ENCODE measurements at places on chromosomes 4 and X. TPM values are rescaled to one million over a fixed set of nuclear protein-coding genes. Genes with fewer than 3 reads are reported as not detected.

SORCS2 gene
- 0.38 TPM for total RNA-seq

CLDN22 gene
- not detected for total RNA-seq

MECP2 gene
- total RNA-seq = 31.0 TPM

C1QTNF7 gene
- total RNA-seq = 2.3 TPM

DIPK2B gene
- 14.9 TPM for total RNA-seq

GLUD2 gene
- 0.42 TPM for total RNA-seq

EFHC2 gene
- total RNA-seq = not detected

USP26 gene
- total RNA-seq = not detected

ADH1A gene
- total RNA-seq = 0.36 TPM

TEX13C gene
- not detected for total RNA-seq

ADGRG2 gene
- not detected for total RNA-seq

UBA6 gene
- total RNA-seq = 12.0 TPM

ASB5 gene
- 360 TPM for total RNA-seq

CT55 gene
- total RNA-seq = not detected

FOXP3 gene
- not detected for total RNA-seq

METTL14 gene
- 21.6 TPM for total RNA-seq

NMU gene
- not detected for total RNA-seq

GUCY1A1 gene
- total RNA-seq = 7.2 TPM

PRDM8 gene
- total RNA-seq = 0.69 TPM

RBMXL3 gene
- total RNA-seq = not detected

GPR173 gene
- 0.34 TPM for total RNA-seq

RELL1 gene
- 26.1 TPM for total RNA-seq

H2BW1 gene
- not detected for total RNA-seq

DNA sequence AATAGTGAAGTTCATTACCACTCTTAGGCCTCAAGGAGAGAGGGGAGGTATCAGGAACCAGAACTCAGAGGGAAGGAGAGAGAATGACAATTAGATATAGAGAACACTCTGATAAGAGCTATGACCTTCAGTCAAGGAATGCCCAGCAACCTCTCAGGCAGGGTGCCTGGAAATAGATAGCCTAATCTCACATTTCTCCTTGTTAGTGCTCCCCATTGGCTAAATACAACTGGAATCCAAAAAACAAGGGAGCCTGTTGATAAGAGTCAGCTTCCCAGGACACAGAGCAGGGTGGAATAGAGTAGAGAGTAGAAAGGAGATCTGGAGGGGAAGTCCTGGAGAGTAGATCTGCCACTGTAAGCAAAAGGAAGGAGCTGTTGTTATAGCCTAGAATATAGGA lies 62.1 kb downstream of the DCX start:
- no peak for DNase-seq

GRCh38 chr4:75723163-75724065 lies 963 bp upstream of the USO1 start:
- no peak for DNase-seq

DNA sequence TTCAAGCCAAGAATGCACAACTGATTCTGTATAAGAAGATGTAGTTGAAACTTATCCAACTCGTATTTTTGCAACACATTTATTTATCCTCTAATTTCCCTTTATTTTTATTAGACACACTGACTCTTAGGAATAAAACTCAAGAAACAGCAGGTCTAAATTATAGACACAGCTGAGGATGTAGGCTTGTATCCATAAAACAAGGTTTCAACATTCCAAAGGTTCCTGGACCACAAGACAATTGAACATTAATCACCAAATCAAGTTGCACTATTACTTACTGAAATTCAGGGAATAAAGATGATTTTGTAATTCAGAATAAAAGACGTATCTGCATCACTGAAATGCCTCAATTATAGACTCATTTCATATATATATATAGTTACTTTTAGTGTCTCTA lies 683.5 kb upstream of the GRIA3 start:
- DNase-seq = no peak

DNA sequence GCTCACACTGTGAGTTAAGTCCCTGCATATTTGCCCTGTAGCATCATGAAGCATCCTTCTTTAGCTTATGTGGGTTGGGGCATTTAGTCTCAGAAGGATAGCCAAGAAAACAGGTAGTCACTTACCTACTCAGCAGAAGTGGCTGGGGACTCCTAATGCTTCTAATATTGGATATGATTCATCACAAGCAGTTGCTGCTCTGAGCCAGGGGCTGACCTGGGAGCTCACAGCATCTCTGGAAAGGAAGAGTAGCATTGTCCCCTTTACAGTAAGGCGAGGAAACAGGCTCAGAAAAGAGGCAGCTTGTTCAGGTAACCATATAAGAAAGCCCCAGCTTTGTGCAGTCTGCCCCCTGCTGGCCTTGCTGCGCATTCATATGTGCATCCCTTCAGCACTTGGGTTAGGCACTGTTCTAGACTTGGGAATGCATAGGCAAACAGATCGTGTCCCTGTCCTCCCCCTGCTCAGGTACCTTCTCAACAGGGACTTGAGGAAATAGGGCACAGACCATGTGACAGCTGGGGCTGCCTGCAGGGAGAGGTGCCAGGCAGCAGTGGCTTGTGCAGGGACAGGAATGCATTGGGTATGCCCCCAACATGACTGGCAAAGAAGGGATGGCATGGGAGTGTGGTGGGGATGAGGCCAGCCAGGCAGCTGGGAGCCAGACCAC lies 35.7 kb upstream of the TBC1D14 start:
- peak; percentile 70 for DNase-seq

- no peak for DNase-seq
Observed at GRCh38 chr4:78876568-78877320, 62.5 kb downstream of the PAQR3 start.

GRCh38 chr4:153778383-153778782 lies 10.5 kb downstream of the SFRP2 start:
- DNase-seq = no peak

DNA sequence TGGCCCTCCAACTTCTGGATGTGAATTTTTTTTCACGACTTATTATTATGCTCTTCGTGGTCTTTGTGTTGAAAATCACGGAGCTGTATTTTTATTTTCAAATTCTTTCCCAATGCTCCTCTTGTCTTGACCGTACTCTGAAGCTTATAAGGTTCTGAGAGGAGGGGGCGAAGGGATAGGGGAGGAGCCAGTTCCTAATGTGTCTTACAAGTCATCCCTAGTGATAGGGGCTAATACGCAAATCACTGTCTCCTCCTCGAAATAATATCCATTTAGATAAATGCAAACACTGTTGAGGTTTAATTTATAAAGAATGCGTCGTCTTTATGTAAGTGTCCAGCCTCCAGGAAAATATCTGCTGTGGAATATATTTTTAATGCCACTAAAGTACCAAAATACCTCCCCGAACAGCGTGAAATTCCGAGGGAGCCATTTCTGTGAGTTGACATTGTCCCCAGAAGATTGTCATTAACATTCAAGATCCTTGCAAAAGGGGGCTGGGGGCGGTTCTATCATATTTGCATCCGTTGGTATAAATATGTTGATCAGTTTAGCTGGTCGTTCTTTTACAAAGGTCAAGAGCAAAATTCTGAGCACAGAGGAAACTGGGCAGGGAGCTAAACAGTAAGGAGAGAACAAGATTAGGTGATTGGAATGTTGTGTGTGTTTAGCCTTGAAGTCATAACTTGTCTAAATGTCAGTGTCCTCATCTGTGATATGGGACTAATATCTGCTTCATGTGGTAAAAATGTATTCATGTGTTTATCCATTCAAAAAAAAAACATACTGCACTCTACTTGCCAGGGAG lies 3.7 kb upstream of the FAT1 start:
- DNase-seq = no peak

DNA sequence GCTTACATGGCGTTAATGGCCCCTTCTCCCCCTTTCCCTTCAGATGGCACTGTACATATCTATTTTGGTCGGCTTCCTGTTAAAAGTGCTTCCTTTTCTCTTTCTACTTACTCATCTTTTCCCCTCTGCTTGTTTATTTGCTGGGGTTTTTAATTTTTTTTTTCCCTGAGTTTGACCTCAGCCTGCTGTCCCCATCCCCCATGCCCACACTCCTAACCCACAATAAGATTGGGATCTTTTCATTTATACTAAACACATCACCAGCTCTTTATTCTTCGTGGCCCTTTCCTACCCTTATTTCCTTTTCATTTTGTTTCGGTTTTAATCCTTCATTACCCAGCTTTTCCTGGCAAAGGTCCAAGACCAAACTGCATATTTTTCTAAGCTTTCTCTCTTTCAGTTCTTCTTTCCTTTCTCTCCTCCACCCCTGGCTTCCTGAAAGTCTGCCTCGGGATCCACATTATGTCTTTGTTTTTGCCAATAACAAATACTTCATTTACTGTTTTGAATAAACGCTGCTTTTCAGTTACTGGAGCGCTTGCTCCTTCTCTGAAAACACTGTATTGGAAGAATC lies 152.0 kb upstream of the USP9X start:
- DNase-seq = no peak

DNA sequence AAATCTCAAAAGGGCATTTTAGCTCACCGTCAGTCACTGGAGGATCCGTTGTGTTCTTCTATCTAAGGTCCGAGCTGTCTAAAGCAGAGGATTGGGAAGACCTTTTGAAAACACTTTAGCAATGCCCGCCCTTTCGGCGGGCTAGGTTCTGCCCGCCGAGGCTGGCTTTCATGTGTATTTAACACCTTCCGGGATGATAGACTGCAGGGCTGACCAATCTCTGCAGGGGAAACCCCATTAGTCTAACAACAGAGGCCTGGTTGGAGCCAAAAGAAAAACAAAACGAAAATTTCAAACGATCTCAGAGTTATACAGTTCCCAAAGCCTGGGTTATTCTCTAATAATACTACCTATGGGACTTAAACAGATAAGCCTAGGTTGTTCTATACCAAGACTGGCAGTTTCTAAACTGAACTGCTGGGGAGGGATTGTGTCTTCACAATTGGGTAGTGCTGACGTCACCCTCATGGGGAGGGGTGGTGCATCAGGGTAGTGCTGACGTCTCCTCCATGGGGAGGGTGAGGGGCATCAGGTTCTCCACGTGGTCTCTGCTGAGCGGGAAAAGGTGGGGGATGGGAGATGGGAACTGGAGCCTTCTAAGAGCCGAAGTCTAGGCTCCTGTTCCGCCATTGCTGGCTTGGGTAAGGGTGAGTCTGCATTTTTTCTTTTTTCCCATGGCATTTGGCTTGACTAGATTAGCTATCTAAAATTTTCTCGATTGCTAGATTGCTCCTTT lies 14.8 kb upstream of the CUL4B start:
- no peak for DNase-seq

GRCh38 chr4:76374798-76375197 lies 46.1 kb downstream of the CCDC158 start:
- DNase-seq = no peak

GRCh38 chr4:8346838-8347605 lies 77.5 kb downstream of the HTRA3 start:
- DNase-seq = no peak

- no peak for DNase-seq
Observed at GRCh38 chr4:16692046-16692445, 206.4 kb downstream of the LDB2 start.

DNA sequence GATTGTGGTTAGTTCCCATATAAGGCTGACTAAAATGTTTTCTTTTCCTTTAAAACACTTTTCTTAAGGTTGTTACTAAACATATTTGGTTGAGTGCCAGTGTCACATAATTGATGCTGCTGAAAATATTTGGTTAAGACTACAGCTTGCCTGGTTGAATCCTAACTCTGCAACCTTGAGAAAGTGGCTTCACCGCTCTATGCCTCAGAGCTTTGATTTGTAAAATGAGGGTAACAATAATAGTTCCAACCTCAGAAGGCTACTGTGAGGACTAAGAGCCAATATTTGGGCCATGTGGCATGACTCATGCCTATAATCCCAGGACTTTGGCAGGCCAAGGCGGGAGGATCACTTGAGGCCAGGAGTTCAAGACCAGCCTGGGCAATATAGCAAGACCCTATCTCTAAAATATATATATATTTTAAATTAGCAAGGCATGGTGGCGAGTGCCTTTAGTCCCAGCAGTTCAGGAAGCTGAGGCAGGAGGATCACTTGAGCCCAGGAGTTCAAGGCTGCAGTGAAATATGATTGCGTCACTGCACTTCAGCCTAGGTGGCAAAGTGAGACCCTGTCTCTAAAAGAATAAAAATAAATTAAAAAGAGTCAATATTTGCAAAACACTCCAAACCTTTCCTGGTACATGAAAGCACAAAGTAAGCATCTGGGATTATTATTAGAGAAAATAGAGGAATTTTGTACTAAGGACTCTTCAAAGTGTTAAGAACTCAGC lies 7.1 kb upstream of the NEIL3 start:
- DNase-seq = no peak

- DNase-seq = no peak
Observed at GRCh38 chr4:99855678-99856077, 38.5 kb downstream of the LAMTOR3 start.

- DNase-seq = no peak
Observed at GRCh38 chr4:40559585-40560465, 69.8 kb downstream of the RBM47 start.

- no peak for DNase-seq
Observed at GRCh38 chr4:37745946-37746345, 59.8 kb upstream of the RELL1 start.

GRCh38 chr4:91087743-91088142 lies 960.5 kb downstream of the CCSER1 start:
- no peak for DNase-seq

- no peak for DNase-seq
Observed at GRCh38 chrX:150503898-150504219, 64.6 kb upstream of the MTM1 start.

DNA sequence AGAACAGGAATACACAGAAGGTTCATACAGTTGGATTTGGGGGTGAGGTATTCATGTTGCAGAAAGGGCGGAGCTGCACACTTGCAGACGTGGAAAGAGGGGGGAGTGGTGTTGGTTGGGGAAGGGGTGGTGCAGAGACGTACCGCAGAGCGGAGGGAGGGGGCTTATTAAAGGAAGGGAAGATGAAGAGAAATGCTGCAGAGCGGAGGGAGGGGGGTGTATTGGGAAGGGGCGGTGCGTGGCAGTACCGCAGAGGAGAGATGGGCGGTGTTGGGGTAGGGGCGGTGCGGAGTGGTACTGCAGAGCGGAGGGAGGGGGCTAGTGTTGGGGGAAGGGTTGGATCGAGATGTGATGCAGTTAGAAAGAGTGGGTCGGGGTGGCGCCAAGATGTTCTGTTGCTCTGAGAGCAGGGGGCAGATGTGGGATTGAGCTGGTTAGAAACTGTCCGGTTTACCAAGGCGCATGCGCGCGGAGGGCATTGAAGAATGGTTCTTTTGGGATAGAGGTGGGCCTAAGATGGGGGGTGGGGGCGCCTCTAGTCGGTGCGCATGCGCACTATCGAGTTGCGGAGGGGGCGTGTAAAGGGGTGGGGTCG lies 900 bp downstream of the TRO start:
- DNase-seq = peak; percentile 72

DNA sequence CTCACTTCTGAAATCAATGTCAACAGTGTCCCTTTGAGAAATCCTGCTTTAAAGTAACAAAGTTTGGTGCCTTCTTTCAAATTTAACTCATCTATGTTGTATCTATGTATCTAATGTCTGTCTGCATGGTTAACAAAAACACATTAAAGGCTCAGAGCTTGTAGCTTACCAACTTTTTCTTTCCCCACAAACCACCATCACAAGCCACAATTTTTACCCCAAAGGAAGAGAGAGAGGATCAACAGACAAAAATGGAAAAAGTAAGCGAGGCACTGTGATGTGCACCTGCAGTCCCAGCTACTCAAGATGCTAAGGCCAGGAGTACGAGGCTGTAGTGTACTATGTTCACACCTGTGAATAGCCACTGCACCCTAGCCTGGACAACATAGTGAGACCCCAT lies 17.2 kb downstream of the ATRX start:
- DNase-seq = no peak

All from psoas muscle (tissue), 8 donors.